ENCODE measurements at places on chromosomes 4 and X. TPM values are rescaled to one million over a fixed set of nuclear protein-coding genes. Genes with fewer than 3 reads are reported as not detected.

DNA sequence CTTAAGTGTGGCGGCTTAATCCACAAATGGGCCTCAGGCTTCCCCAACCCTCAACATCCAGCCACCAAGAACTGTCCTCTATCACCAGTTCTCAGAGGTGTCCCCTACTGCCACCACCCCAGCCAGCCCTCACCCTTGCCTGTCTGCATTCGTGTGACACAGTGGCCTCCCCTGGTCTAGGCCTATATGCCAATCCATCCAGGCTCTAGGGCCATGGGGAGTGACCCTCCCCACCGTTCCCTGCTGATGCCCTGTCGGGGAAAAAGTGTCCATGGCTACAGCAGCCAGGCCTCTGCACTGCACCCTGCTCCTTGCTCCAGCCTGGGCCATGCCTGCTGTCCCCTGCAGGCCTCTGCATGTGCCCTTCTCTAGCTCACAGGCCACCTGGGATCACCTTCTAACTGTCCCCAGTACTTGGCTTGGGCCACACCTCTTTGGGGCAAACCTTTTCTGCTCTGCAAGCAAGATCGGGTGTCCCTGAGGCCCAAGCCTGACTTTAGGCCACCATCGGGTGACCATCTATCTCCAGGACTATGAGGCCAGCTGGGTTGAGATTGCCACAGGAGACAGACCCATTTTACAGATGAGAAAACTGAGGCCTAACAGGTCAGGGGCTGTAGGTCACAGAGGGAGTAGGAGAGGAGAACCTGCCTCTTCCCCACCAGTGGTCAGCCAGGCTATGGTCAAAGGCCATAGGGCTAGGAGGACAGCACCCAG is 75.8 kb downstream of the JAKMIP1 start:
- no peak overlapping the region for H3K27ac ChIP-seq
- H3K36me3 ChIP-seq: no peaks in the 10 kb centered on the region
- H3K4me3 ChIP-seq: no peak overlapping the region
- no peaks in the 10 kb centered on the region for H3K4me1 ChIP-seq
- no peak for DNase-seq
- peaks cover 5% of the 10 kb centered on the region for H3K27me3 ChIP-seq

DNA sequence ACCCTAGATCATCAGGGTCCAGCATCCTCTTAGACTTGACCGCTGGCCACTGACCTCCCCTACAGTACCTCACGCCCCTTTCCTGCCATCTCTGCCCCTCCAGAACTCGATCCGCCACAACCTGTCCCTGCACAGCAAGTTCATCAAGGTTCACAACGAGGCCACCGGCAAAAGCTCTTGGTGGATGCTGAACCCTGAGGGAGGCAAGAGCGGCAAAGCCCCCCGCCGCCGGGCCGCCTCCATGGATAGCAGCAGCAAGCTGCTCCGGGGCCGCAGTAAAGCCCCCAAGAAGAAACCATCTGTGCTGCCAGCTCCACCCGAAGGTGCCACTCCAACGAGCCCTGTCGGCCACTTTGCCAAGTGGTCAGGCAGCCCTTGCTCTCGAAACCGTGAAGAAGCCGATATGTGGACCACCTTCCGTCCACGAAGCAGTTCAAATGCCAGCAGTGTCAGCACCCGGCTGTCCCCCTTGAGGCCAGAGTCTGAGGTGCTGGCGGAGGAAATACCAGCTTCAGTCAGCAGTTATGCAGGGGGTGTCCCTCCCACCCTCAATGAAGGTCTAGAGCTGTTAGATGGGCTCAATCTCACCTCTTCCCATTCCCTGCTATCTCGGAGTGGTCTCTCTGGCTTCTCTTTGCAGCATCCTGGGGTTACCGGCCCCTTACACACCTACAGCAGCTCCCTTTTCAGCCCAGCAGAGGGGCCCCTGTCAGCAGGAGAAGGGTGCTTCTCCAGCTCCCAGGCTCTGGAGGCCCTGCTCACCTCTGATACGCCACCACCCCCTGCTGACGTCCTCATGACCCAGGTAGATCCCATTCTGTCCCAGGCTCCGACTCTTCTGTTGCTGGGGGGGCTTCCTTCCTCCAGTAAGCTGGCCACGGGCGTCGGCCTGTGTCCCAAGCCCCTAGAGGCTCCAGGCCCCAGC is 5.2 kb downstream of the FOXO4 start:
- H3K4me3 ChIP-seq: no peak overlapping the region
- DNase-seq: no peak
- no peaks in the 10 kb centered on the region for H3K36me3 ChIP-seq
- no peaks in the 10 kb centered on the region for H3K4me1 ChIP-seq
- H3K27me3 ChIP-seq: no peaks in the 10 kb centered on the region

GRCh38 chr4:37634180-37634579 is 52.0 kb downstream of the RELL1 start:
- no peaks in the 10 kb centered on the region for H3K27me3 ChIP-seq
- no peak overlapping the region for H3K27ac ChIP-seq
- no peak for DNase-seq
- H3K4me3 ChIP-seq: no peak overlapping the region
- no peaks in the 10 kb centered on the region for H3K4me1 ChIP-seq

DNA sequence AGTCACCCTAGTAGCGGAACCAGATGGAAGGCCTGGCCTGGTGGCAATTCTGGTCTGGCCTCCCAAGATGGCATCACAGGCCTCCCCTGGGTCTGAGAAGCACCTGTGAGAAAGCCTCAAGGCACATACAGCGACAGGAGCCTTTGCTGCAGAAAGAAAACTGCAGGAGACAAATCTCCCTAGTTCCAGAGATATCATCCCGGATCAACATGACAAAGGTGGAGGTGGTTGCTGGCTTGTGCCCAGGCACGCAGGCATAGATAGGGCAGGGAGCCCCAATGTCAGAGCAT is 93.6 kb downstream of the BCOR start:
- no peak for DNase-seq
- no peaks in the 10 kb centered on the region for H3K4me1 ChIP-seq
- H3K4me3 ChIP-seq: no peak overlapping the region
- no peaks in the 10 kb centered on the region for H3K27me3 ChIP-seq
- H3K36me3 ChIP-seq: no peaks in the 10 kb centered on the region

DNA sequence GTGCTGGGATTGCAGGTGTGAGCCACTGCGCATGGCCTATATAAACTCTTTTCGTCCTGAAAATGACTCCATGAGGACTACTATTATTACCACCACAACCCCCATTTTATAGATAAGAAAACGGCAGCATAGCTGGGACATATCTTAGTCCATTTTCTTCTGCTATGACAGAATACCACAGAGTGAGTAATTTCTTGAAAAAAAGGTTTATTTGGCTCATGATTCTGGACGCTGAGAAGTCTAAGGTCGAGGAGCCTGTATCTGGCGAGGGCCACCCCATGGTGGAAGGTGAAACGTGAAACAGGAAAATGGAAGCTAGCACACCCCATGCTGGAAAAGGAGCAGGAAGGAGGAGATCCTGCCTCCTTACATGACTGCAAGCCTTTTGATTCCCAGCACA is 68.9 kb downstream of the SMIM20 start:
- DNase-seq: no peak
- H3K27me3 ChIP-seq: no peaks in the 10 kb centered on the region
- H3K27ac ChIP-seq: no peak overlapping the region
- H3K4me1 ChIP-seq: no peaks in the 10 kb centered on the region

DNA sequence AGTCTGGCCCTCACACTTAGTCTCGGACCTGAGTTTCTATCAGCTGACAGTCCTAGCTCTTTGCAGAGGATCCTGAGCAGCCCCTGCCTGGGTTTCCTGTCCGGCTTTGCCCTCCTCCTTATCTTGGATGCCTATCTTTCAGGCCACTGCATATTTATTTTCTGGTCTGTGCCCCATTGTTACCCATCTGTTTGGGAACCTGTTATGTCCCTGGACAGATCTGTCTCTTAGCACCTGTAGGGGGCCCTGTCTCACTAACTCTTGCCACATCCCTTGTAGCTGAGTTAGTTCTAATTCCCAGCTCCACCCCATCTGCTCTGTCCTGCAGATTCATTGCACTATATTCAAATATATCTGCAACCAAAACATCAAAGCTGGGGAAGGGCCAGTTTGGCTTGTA is 514.9 kb upstream of the LCORL start:
- H3K4me3 ChIP-seq: no peak overlapping the region
- no peaks in the 10 kb centered on the region for H3K27me3 ChIP-seq
- H3K4me1 ChIP-seq: no peaks in the 10 kb centered on the region
- H3K36me3 ChIP-seq: no peaks in the 10 kb centered on the region

DNA sequence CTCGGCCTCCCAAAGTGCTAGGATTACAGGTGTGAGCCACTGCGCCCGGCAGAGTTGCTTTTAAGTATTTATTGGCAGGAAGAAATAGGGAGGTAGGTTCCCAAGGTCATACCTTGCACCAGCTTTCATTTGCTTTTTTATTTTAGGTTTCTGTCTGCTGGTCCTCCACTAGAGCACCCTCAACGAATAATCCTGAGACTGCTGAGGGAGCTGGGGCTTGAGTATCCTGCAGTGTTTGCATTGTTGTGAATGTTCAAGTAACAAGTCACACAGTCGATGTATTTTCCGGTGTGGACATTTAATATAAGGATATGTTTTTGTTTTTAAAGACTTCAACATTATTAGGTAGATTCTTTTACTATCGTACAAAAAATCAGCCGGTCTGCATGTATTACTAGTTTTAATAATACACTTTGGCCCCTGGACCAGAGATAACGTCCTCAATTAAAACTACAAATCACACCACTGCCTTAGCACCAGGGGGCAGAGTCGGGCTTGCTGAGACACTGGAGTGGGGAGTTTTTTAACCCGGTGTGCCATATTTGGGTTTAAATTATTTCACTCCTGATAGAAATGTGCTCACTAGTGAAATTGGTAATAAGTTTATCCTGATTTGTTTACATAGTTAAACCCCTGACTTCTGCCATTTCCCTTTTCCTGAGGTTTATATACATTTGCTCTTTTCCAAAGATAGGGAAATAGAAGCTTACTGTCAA is 11.6 kb downstream of the SMIM20 start:
- no peaks in the 10 kb centered on the region for H3K36me3 ChIP-seq
- no peak for DNase-seq

DNA sequence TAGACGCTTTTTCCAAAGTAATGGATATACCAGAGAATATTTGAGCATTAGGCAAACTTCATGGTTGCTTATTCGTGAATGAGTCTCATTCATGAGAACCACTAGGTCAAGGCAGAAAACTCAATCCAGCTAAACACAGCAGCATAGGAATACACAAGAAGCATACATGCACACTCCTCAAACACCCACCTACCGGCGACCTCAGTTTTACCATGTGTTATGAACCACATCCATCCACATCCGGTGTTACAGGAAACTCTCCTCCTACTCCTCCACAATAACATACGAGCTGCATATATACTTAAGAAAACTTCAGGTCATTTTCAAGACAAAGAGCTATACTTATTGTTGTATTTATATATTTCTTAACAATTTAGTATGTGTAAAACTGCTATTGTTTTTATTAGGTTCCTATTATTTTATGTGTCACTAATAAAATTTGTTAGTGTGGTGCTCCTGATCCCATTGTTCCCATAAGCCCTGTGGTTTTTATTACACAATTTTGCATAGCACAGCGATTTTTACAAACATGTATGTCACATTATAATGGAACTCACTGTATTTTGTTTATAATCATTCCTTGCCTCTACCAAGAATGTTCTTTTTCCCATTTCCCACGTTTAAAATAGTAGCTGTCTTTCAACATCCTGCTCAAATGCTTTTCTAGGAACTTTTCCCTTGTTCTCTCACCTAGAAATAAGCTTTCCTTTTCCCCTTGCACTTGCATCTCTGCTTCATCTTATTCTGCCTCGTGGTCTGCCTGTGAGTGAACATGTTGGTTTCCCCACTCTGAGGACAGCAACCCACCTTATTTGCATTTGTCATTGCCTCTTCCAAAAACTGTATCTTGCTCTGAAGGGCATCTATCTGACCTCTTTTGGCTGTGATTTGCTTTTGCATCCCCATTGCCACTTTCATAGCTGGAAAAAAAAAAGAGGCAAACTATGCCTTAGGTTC is 48.3 kb downstream of the STBD1 start:
- H3K4me3 ChIP-seq: no peak overlapping the region
- no peak for DNase-seq
- no peaks in the 10 kb centered on the region for H3K27me3 ChIP-seq
- H3K36me3 ChIP-seq: no peaks in the 10 kb centered on the region
- H3K27ac ChIP-seq: no peak overlapping the region

DNA sequence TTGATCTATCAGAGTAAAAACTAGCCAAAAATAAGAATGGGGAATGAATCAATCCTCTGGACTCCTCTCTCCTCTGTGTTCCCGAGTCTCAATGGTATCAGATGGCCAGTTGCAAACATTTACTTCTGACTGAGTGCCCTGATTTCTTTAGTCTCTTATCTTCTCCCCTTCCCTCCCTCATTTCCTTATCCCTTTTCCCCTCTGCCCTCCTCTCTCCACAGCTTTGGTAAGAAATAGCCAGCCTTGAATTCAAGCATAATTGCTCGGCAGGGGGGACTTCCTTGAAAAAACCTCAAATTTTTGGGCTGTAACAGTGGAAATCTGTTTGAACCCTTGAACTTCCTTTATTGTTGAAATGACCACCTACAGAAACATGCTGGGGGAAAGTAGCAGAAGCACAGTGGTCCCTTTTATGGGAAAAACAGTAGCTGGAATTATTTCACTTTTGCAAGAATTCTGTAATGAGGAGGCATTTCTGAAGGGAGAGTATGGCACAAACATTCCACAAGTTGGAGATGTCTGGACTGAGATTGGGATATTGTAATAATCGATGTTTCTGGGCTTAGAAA is 40.3 kb downstream of the NHS start:
- no peak overlapping the region for H3K4me3 ChIP-seq
- H3K27me3 ChIP-seq: no peaks in the 10 kb centered on the region
- H3K4me1 ChIP-seq: no peaks in the 10 kb centered on the region
- no peaks in the 10 kb centered on the region for H3K36me3 ChIP-seq
- DNase-seq: no peak

DNA sequence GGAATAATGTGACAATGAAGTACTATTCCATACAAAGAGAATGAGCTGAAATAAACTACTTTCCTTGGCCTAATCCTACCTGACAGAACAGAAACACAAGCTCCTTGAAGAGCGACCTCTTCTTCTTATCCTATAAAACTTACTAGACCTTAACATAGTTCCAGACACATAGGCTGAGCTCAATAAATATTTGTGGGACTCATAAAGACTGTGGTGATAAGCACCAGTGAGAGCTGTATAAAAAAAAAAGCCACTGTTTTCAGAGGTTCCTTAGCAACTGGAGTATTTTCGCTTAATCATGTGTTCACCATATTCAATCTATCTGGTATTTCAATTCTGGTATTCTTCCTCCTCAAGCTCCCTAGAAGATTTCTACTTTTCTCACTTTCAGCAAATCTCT is 1129.6 kb downstream of the STPG2 start:
- H3K4me1 ChIP-seq: no peaks in the 10 kb centered on the region
- H3K36me3 ChIP-seq: no peaks in the 10 kb centered on the region
- H3K4me3 ChIP-seq: no peak overlapping the region
- H3K27me3 ChIP-seq: no peaks in the 10 kb centered on the region
- H3K27ac ChIP-seq: no peak overlapping the region

CNGA1 gene
- 5.7 TPM for total RNA-seq

EXOC1L gene
- not detected for total RNA-seq

RBMXL3 gene
- 1.4 TPM for total RNA-seq

All from prostate gland (tissue), 2 donors.